ENCODE measurements at places on chromosomes 6 and 20. TPM values are rescaled to one million over a fixed set of nuclear protein-coding genes. Genes with fewer than 3 reads are reported as not detected.
A peak's percentile ranks its signal among the peaks of the same experiment; 100 is the strongest.

GRCh38 chr6:52482903-52483670 lies 62.9 kb downstream of the EFHC1 start:
- DNase-seq, result no peak

DNA sequence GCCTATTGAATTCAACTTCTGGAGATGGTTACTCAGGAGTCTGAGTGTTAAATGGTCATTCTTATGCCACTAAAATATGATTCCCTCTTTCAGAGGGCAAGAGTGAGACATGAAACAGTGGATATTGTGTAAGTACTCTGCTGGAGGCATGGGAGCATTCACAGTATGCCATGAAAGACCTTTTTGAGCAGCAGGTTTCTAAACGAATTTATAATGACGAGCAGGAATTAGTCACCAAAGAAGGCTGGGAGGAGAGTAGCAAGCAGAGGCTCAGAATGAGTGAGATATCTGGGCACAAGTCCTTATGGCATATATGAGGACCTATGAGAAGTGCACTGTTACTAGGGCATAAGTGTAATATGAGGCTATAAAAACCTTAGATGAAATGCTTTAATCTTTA lies 10.9 kb upstream of the MYB start:
- DNase-seq, result no peak

DNA sequence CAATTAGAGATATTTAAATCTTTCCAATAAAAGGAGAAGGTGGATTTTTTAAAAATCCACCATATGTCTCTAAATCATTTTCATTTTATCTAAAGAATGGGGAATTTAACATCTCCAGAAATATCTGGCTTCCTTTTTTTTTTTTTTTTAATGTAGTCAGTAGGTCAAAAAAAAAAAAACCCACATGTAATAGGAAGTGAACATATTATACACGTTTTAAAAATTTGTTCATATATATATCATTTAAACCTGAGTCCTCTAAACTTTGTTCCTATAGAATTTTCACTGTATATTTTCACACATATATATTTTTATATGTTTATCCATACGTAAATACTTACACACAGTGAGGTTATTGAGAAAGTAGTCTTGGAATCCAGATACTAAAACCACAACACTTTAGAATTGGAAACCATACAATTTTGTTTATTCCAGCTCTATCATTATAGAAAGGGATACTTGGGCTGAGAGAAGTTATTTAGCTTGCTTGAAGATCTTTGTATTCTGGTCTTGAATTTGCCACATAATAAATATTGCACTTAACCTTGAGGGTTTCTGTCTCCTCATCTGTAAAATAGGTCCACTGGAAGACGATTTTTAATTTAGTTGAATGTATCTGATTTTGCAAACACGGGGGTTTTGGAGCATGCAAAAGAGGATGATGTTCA lies 62.1 kb upstream of the ZNF217 start:
- DNase-seq, result no peak

DNA sequence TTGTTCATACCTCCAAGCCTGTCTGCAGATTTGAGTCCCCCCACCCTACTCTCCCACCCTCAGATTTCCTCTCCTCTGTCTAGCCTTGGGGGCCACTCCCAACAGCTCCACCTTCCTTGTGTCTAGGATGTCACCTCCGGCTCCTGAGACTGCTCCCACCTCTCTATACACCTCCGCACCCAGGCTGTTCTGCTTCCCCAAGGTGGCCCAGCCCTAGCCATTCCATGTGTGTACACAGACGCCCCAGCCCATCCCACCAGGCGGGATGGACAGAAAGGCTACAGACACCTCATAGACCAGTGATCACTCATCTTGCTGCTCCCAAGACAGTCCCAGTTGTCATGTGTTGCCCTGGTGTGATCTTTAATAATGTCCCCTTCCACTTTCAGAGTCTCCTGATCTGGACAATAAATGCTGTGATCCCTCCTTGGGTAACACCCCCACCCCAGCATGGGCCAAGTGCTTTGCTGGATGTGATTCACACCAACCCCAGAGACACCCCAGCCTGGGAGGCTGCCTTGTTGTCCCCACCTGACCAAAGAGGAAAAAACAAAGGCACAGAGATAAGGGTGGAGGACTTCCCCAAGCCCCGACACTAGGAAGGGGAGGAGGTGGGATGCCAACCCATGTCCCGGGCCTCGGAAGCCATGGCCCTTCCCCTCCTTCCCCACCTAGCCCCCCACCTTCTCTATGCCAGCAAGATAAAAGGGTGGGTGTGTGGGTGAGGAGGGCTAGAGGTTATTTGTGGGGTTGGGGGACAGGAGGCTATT lies 36.1 kb downstream of the MDFI start:
- DNase-seq, result no peak

Gene SNX3
- 66.2 TPM for total RNA-seq

DNA sequence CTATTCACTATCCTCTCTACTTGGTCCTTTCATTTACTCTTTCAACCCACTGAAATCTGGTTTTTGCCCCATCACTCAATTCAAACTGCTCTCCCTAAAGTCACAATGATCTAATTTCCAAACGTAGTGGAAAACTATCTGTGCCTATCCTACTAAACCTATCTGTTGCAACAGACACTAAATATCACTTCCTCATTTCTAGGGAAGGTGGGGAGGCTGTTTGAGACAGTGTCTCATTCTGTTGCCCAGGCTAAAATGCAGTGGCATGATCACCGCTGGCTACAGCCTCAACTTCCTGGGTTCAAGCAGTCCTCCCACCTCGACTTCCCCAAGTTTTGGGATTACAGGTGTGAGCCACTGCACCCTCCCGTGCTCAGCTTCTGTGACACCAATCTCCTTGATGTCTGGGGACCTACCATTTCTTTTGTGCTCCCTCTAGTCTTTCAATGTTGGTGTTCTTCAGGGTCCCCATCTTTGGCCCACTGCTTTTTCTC lies 8.8 kb downstream of the RANBP9 start:
- no peak for DNase-seq

- peak; percentile 50 for DNase-seq
Observed at GRCh38 chr6:29071831-29072723, 15.0 kb downstream of the OR2B3 start.

GRCh38 chr6:41406728-41407489 lies 71.5 kb downstream of the NCR2 start:
- DNase-seq, result no peak

DNA sequence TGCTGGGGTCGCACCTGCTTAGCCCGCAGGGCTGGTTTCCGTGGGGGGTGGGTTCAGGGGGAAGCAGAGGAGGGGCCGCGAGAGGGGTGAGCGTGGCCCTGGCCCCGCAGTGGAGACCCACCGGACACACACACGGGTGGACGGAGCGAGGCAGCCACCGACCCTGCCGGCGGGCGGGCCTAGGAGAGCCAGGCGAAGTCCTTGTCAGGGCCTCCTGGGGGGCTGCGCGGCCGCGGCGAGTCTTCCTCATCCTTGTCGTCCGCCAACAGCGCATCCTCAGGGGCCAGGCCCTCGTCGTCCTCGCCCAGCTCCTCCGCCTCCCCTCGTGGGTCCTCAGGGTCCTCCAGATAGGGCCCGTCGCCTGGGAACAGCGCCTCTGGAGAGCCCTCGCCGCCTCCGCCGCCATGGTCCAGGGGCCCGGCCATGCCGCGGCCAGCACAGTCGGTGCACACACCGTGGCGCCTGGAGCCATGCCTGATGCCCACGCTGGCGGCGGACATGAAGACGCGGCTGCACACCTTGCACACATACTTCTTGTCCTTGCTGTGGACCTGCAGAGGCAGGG lies 7.3 kb downstream of the SLC2A4RG start:
- no peak for DNase-seq

Gene RAE1
- total RNA-seq, result 28.3 TPM

Gene IYD
- not detected for total RNA-seq
